CD14-positive monocyte (primary cell): ENCODE measurements at places on chromosomes 7 and 10.

DNA sequence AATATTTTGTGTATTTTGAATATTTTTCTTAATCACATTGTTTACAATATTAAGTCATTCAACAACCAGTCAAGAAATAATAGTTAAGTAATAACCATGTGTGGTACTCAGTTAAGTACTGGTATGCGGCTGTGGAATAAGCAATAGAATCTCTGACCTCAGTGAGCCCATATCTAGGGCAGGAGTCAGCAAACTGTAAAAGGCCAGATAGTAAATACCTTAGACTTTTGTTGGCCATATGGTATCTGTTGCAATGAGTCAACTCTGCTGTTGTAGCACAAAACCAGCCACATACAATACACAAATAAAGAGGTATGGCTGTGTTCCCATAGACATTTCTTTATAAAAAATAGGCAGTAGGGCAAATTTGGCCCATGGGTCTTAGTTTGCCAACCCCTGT, 311.6 kb upstream of the SEMA3A start:
- no peak for DNase-seq

GRCh38 chr10:90930971-90931871, 10.3 kb upstream of the ANKRD1 start:
- no peak for DNase-seq

GRCh38 chr7:42768045-42768444, 143.8 kb downstream of the C7orf25 start:
- DNase-seq, result no peak

GRCh38 chr10:63633677-63634487, 112.7 kb downstream of the REEP3 start:
- no peak for DNase-seq

- no peak for DNase-seq
These were observed 92.3 kb upstream of the ZNF438 start for GRCh38 chr10:31123946-31124345.

- no peak for DNase-seq
These were observed 8.0 kb upstream of the CSTF2T start for GRCh38 chr10:51707392-51707791.

GRCh38 chr7:1343551-1343950, 110.9 kb downstream of the UNCX start:
- DNase-seq, result no peak

GRCh38 chr7:99631295-99632109, 14.8 kb downstream of the ZSCAN25 start:
- DNase-seq, result peak; percentile 16

GRCh38 chr7:148709014-148709413, 10.3 kb downstream of the CUL1 start:
- no peak for DNase-seq

- no peak for DNase-seq
These were observed 549.1 kb downstream of the XPNPEP1 start for GRCh38 chr10:109374215-109374614.

DNA sequence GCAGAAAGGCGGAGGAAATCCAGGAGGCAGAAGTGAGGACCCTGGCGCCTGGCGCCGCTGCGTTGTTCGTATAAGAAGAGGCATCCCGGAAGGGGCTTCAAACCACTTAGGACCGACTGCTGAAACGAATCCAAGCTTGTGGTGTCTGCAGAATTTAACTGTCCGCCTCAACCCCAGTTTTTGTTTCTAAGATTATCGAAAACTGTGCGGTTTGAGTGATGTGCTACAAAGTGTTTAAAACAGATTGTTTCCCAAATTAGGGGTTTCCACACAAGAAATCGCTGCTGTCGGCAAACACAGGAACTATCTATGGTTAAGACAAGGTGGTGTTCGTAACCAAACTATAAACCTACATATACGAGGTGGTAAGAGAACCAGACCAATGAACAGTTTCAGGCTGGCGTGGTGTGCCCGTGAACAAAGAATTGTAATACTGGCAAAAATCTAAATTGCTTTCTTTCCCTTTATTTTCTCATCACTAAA, 835 bp upstream of the DGKI start:
- DNase-seq, result no peak

GRCh38 chr7:39088730-39089593, 111.3 kb downstream of the POU6F2 start:
- no peak for DNase-seq

GRCh38 chr7:144063710-144064109, 5.9 kb upstream of the OR2A25 start:
- no peak for DNase-seq

- no peak for DNase-seq
These were observed 156.7 kb downstream of the MBL2 start for GRCh38 chr10:52615756-52616394.
